ENCODE measurements at places on chromosomes 13 and 19.
A peak's percentile ranks its signal among the peaks of the same experiment; 100 is the strongest.

DNA sequence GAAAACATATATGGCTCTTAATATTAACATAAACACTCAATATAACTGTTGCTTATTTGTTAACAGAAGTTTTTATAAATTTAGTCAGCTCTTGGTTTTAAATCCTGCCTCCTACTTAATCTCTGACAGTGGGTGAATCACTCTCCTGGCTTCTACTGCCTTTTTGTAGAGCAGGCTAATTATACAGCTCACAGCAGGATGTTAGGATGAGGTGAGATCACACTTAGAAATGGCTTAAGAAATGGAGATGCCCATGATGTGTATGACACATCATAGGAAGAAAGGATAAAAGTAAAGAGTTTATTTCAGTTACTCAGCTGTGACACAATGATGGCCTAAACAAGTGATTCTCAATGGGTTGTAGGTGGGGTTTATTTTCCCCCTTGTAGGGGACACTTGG, 345.6 kb downstream of the SPRY2 start:
- DNase-seq: no peak

DNA sequence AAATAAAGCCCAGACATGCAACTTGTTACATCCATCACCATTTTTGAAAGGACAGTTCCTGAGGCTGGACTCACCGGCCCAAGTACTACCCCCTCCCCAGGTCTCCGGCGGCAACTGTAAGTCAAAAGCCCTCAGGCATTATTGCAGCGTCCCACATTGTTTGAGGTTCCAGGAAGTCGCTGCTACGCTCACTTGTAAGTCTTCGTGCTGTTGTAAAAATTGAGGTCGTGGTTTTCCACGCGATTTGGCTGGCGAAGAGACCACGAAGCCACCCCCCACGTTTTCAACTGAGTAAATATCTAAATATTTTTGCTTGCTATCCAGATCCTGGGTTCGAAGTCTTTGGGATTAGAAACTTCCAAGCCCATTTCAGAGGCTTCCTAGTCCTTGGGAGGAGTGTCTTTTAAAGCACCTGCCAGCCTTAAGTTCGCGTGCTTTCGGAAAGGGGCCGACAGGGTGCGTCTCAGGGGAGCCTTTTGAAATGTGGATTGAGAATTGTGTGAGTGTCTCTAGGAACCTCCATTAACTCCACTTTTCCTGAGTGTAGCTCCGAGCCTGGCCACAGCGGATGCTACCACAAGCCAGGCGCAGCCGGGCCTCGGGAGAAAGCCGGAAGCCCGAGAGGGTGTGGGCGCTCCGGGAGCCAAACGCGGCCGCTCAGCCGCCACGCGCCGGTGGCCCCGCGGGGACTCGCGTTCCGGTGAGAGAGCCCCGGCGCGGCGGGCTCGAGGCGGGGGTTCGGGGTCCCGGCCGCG, 434 bp upstream of the FNDC3A start:
- DNase-seq: peak; percentile 85

DNA sequence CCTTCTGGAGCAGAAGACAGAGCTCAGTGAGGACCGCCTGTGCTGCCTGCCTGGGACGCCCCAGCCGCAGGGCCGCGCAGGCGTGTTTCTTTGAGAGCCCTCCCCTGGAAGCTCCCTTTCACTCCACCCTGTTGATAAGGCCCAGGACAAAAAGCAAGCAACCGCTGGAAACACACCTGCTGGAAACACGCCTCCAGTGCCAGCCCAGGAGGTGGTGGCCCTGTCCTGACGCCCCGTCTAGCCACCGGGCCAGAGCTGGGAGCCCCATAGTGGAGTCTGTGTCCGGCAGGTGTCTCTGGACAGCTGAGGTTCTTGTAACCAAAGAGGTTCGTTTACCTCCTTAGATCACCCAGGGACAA, 173.8 kb downstream of the KATNAL1 start:
- DNase-seq: no peak

- no peak for DNase-seq
These were observed 5.9 kb downstream of the PKN1 start for GRCh38 chr19:14439014-14439413.

- DNase-seq: no peak
These were observed 110.6 kb downstream of the STARD13 start for GRCh38 chr13:33174931-33175330.

GRCh38 chr19:52957591-52957990, 5.1 kb downstream of the ZNF816 start:
- DNase-seq: no peak

DNA sequence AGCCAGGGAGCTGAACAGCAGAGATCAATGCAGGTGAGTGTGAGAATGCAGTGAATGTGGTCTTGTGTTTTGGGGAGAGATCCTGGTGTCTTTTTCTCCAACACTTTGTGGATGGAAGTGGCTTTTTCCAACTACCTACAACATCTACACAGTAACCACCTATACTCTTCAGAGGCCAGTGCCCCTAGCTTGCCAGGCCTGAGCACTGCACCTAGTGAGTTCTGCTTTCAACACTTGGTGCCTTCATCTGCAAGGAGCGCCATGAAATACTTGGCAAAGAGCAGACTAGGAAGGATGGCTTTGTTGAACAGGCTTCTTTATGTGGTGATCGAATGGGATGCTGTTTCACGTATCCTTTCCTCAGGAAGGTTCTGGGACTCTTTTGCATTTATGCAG, 21.3 kb upstream of the HMGB1 start:
- DNase-seq: no peak

- no peak for DNase-seq
These were observed 463.2 kb upstream of the ATXN8OS start for GRCh38 chr13:69644447-69644846.

GRCh38 chr19:18861235-18861634, 29.5 kb downstream of the UPF1 start:
- no peak for DNase-seq

GRCh38 chr19:47155148-47155547, 24.5 kb downstream of the SAE1 start:
- DNase-seq: no peak

Measured in NCI-H82 (cell line).